ENCODE measurements at places on chromosomes 6 and 20. TPM values are rescaled to one million over a fixed set of nuclear protein-coding genes. Genes with fewer than 3 reads are reported as not detected.

The SIGLEC1 gene
- 0.08 TPM for total RNA-seq

The TBPL1 gene
- 30.2 TPM for total RNA-seq

The CALHM4 gene
- not detected for total RNA-seq

The RPS10 gene
- 2,945 TPM for total RNA-seq

The OPRL1 gene
- 0.63 TPM for total RNA-seq

The FAXC gene
- 0.54 TPM for total RNA-seq

The FOXS1 gene
- not detected for total RNA-seq

The ANKEF1 gene
- total RNA-seq = 0.65 TPM

The CAGE1 gene
- total RNA-seq = 0.33 TPM

The CLDN20 gene
- total RNA-seq = not detected
